ENCODE measurements at places on chromosomes 5 and 9.

DNA sequence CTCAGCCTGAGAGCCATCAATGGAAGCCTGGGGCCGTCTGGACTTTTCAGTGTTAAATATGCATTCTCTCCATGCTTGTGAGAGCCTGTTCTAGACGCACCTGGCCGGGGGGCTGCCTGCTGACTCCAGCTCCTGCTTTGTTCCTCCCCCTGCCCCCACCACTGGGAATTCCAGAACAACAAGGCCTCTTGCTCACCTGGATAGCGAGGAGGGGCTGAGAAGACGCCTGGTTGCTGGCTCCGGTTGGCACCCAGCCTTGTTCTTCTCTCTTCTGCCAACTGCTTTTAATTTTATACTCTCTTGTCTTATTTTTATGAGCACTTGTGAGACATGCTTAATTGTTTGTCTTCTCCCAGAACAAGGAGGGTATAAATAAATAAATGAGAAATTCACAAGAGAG, 15.0 kb upstream of the RAPGEF1 start:
- no peak for DNase-seq

DNA sequence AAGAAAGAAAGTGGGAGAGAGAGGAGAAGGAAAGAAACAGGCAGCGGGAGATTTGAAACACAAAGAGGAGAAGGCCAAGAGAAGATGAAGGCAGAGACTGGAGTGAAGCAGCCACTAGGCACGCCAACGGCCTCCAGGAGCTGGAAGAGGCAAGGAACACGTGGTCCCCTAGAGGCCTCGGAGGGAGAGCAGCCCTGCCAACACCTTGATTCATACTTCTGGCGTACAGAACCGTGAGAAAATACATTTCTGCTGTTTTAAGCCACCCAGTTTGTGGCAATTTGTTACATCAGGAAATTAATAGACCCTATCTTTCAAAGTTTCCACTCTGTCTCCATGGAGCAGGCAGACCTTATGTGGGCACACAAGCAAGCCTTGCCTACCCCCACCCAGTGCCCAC, 133.4 kb downstream of the ACTL7B start:
- DNase-seq = no peak

GRCh38 chr9:128383007-128383753, 12.0 kb downstream of the URM1 start:
- no peak for DNase-seq

DNA sequence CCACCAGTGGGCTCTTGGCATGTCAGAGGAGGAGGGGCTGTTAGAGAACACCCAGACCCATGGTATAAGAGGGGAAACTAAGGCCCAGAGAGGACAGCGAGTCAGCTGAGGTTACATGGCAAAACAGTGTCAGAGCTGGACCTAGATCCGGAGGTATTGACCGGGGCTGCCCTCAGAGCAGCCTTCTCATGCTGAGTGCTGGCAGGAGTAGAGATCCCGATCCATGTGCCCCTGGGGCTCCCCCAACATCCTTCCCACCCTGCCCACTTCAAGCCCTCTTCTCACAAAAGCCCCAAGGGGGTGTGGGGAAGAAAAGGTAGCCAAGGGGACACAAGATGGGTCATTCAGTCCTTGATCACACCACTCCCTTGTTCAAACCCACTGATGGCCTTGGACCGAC, 19.9 kb downstream of the CSF1R start:
- DNase-seq = no peak

DNA sequence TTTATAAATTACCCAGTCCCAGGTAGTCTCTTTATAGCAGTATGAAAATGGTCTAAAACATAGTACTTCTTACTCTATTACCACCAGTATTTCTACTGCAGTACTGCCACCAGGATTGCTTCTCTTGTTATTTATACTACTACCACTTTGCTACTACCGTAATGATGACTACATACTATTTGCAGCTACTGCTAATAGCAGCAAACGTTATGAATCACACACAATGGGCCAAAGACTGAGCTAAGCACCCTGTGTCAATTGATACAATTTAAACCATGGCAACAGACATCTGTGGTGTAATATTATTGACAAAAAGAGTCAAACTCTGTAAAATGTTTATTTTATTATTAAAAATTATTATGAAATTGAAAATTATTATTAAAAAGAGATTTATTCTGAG, 15.3 kb upstream of the KIF12 start:
- DNase-seq = no peak

GRCh38 chr9:100346836-100347235, 5.9 kb downstream of the TEX10 start:
- DNase-seq = peak; percentile 75

DNA sequence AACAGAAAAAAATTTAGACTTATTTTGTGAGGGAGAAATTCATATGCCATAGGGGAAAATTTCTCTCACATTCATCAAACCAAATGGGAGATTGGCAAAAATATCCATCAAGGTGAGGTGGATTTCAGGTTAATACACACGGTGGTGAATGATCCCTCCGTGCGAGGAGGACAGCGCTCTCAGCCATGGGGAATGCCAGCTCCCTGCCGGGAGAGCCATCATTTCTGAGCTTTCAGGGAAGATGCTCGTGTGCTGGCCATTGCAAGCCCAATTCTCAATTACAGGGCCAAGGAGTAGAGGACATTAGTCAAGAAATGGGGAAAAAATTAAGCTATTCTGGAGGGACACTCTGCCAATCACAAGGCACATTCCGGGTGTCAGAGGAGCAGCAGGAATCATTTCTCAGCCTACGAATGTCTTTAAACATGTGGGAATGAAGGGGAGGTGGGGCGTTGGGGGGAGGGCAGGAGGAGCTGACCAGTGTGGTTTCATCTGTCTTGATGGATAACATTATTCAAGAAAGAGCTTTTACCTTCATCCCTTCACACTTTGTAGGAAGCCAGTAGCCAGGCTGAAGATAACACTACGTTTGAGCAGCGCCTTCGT, 165.5 kb downstream of the DAB2IP start:
- DNase-seq = no peak

GRCh38 chr5:139113892-139114291, 84.3 kb downstream of the SIL1 start:
- DNase-seq = no peak

DNA sequence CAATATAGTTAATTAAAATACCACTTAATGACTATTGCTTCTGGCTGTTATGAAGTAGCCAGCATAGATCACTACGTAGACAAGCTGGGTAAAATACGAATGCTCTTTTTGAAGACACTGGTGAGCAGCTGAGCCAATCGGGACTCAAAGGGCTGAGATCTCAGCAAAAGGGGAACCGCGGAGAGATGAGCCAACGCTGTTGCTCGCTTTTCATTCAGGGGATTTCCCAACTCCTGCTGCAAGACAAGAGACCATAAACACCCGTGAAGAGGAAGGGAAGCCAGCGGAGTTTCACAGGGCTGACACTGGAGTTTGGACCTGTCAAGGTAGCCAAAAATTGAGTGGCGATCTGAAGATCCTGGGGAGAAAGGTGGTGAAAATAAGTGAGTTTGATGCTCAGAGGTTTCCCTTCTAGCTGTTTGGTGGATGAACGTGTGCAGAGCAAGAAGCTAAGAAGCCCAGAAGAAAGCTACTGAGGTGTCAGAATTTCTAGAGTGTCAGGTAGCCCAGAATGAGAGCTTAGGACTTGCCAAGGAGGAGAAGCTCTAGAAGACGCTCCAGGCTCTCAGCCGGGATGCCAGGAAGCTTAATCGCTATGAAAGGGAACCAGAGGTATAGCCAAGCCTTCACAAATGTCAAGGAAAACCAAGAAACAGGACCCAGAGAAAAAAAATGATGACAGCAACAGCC, 79.6 kb upstream of the RNU6ATAC start:
- peak; percentile 27 for DNase-seq

GRCh38 chr9:91741522-91741921, 208.5 kb downstream of the ROR2 start:
- DNase-seq = peak; percentile 83

DNA sequence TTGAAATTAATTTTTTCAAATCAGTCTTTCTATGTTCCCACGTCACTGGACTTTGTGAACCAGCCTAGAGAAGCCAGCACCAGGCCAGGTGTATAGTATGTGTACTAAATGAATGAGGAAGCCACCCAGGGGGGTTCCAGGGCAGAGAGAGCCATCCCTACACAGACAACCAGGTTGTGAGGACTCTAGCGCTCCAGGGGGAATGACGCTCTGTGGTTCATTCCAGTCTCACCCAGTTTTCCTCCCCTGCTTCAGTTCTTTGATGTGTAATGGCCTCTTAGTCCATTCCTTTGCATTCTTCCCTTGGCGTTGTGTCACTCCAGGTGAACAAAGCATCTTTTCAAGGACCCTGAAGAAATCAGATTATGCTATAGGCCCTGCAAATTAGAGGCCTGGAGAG, 330.6 kb downstream of the NSG2 start:
- DNase-seq = no peak

DNA sequence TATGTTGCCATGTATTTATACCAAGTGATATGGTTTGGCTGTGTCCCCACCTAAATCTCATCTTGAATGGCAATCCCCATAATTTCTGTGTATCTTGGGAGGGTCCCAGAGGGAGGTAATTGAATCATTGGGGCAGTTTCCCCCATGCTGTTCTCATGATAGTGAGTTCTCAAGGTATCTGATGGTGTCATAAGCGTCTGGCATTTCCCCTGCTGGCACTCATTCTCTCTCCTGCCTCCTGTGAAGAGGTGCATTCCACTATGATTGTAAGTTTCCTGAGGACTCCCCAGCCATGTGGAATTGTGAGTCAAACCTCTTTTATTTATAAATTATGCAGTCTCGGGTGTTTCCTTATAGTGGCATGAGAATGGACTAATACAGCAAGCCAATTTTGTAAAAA, 140.8 kb upstream of the ADAMTSL1 start:
- DNase-seq = no peak

GRCh38 chr5:33268374-33268773, 172.4 kb upstream of the TARS1 start:
- DNase-seq = no peak

- DNase-seq = no peak
Measured at GRCh38 chr9:4788703-4789102, 4.0 kb upstream of the RCL1 start.

DNA sequence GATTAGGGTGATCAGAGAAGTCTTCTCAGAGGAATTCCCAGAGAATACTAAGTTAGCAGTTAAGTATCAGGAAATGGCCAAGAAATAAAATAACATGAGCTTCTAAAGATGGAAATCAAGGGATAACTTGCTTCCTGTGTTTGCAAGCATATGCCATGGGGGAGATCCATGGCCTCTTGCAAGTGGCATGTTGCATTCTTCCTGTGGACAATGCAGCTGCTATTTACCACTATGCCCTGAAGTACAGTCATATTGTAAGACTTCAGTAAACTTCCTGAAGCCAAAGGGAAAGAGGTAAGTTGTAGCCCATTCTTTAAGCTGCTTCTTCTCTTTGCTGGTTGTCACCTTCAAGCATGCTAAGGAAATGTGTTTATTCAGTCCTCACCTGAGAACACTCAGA, 154.7 kb upstream of the RUSC2 start:
- DNase-seq = no peak

- no peak for DNase-seq
Measured at GRCh38 chr5:138466900-138467710, 1.8 kb downstream of the EGR1 start.

- DNase-seq = no peak
Measured at GRCh38 chr9:33719581-33720374, 75.6 kb upstream of the PRSS3 start.

GRCh38 chr9:133347515-133347984, 381 bp downstream of the MED22 start:
- DNase-seq = peak; percentile 47

DNA sequence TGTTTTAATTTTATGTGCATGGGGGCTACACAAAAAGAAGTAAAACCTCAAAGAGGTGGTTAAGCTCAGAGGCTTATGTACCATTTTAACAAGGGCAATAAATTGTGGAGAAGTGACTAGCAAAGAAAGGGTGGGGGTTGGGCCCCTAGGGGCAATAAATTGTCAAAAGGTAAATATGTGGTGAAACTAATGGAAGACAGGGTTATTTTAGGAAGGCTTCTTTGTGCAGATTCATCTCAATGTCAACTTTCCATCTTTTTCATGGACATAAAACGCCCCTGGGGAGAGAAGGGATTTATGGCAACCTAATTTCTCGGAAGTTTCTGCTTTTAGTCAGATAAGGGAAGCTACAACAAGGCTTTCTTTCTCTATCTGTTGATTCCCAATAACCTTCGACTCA, 42.5 kb upstream of the GOLM1 start:
- DNase-seq = no peak

- DNase-seq = no peak
Measured at GRCh38 chr5:146205499-146206202, 2.2 kb downstream of the RBM27 start.

DNA sequence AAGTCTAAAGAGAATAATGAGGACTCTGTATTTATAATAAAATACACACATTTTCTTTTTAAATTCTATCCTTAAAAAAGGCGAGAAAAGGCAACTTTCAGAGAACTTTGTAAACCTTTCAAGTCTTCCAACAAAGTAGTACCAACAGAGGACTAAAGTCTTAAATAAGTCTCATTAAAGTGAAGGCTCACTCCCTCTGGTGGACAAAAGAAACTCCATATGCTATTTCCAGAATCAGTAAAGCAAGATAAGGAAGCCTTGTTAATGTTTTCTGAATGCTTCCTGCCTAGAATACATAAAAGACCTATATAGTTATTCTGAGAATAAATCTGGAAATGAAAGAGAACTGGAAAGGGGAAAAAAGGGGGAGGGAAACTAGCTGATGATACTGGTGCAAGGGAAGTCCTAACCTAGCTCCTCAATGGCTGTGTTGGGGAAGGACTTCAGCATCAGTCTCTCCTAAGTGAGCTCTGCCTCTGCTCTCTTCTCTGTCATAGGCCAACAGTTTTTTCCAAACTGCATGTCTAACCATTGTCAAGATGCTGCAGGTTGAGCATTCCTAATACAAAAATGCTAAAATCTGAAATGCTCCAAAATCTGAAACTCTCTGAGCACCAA, 7.2 kb downstream of the HMGCS1 start:
- DNase-seq = peak; percentile 55

Data from AG08395 (cell line).